Coronary artery (tissue), 2 donors: ENCODE measurements at places on chromosomes 5 and 9.

DNA sequence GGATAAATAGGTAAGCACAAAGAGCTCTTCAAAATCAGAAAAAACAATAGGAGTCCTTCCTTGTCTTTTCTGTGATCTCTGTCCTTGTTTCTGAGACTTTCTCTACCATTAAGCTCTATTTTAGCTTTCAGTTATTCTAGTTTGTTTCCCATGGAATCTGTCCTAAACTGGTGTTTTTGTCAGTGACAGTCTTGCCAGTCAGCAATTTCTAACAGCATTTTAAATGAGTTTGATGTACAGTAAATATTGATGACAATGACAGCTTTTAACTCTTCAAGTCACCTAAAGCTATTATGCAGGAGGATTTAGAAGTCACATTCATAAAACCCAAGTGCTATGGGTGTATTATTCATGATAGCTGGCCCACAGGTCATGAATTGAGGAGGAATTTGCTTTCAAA, 17.9 kb downstream of the TIGD6 start:
- no peak for DNase-seq

- no peak for DNase-seq
Observed at GRCh38 chr9:127104581-127105311, 17.7 kb downstream of the ANGPTL2 start.

DNA sequence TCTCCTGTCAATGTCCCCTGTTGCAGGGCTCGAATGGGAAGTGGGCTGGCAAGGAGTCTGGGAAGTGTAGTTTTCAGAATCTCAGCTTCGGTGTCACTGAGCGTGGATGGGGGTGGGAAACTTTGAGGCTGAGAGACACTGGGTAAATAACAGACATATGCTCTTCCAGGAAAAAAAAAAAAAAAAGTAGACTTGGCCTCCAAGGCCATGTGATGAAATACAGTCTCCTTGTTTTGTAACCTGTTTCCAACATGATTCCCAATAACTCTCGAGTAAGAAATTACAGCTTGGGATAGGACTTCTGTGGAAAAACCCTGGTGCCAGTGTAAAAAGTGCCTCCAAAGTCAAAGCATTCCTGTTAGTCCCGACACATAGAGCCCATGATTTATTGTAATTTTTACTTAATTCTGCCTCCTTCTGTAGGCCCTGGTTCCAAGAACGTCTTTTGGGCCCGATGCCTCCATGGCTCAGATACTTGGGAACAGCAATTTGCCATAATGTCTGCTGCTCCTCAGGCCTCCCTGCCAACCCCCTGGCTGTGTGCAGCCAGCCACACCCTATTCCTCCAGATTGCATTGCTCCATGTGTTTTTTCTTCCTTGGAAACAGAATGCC, 119.5 kb upstream of the TNC start:
- no peak for DNase-seq

- DNase-seq = no peak
Observed at GRCh38 chr5:154189256-154189818, 1.2 kb upstream of the GALNT10 start.

GRCh38 chr5:119926301-119926700, 296.9 kb downstream of the FAM170A start:
- no peak for DNase-seq

DNA sequence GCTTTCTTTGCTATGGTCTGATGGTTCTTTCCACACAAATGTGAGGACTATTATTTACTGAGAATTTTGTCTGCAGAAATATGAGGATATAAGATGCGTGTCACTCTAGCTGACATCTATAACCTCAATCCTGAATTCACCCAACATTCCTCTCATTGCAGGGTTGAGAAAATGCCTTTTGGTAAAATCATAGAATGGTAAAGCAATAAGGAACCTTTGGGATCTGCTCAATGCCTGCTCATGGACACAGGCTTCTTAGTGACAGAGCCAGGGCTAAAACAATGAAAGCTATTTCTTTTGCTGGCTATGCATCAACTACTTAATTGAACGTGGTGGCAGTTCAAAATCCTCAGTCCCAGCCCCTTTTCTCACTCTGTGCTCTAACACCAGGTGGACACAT, 199.6 kb downstream of the GAS1 start:
- DNase-seq = no peak

DNA sequence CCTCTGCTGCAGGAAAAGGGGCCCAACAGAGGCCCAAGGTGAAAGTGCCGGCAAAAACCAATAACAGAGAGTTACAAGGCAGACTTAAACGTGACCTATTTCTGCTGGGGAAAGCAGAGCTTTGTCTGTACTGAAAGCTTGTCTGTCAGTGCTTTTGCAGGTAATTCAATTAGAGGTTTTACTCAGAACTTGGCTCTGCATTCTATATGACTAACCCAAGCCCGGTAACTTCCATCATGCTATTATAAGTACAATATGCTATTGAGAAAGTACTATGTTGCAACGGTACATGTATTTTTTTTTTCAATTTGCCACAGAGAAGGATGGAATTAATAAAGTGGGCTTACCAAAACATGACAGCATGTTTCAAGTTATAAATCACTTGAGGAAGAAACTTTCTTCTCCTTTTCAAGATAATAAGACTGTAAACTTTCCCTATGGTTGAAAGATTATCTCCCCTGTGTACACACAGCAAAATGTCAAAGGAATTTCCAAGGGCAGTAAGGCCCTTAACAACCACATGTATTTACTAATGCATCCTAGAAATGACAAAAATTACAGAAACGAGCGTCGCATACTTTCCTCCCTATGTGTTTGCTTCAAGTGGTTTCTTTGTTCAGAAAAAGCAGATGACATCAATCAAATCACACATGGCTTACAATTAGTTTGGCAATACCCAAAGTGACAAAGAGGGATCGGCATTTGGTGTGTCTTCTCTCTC, 282.4 kb downstream of the EFNA5 start:
- no peak for DNase-seq

DNA sequence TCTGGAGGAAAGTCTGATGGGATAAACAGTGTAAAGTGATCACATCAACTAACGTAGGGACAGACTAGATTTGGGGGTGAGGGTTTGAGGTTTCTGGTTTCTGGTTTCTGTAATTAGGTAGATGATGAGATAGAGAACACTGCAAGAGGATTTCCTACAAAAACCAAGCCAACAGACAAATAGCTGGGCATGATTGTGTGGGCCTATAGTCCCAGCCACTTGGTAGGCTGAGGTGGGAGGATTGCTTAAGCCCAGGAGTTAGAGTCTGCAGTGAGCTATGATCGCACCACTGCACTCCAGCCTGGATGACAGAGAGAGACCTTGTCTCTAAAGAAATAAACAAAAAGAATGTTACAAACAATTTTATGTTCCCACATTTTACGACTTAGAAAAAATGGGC, 34.4 kb upstream of the RNU6ATAC start:
- no peak for DNase-seq

- no peak for DNase-seq
Observed at GRCh38 chr9:109789556-109789955, 9.6 kb downstream of the PALM2AKAP2 start.

DNA sequence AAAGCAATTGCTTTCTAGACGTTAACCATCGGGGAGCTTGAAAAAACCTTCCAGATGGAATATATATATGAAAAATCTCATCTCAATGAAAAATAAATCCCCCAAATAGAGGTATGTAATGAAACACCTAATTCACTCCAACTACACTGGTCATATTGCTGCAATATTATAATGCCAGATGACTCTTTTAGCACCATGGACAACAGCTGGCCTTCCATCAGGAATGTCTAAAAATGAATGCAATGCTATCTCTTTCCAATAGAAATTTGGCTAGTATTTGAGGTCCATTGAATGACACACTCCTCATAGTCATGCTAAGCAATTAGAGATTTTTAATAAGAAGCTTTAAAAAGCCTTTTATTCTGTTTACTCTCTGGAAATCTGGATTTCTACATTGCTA, 340.2 kb upstream of the BRINP1 start:
- no peak for DNase-seq

DNA sequence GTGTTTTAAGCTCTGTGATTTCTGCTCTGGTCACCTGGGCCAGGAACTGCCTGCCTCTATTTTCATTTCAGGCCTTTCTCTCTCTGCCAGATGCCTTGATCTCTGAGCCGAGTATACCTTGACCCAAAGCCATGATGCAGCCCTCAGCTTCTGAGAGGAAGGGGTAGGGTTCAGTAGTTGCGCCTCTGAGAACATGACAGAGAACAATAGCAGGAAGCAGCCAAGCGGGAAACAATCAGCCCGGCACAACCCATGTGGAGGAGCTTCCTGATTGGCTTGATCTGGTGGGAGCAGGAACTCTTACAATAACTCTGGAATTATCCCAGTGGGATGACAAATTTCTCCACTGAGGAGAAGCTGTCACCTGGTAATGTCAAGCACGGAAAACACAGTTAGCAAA, 127.4 kb downstream of the PALM2AKAP2 start:
- DNase-seq = no peak

DNA sequence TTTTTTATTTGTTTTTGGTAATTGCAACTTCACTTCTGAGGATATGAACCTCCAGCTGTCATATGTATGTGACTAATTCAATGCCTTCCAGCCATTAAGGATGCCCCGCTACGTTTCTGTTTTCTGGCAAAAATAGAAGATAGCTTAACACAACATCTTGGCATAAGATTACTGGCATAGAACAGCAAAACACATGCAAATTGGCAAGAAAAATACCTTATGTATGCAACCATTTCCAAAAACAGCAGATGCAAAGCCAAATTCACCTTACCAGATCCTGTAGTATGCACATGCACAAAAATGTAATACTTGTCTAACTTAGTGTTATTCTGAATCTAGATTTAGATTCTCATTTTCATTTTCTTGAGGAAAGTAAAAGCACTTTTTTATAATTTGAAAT, 461.1 kb upstream of the CYLC2 start:
- DNase-seq = no peak

DNA sequence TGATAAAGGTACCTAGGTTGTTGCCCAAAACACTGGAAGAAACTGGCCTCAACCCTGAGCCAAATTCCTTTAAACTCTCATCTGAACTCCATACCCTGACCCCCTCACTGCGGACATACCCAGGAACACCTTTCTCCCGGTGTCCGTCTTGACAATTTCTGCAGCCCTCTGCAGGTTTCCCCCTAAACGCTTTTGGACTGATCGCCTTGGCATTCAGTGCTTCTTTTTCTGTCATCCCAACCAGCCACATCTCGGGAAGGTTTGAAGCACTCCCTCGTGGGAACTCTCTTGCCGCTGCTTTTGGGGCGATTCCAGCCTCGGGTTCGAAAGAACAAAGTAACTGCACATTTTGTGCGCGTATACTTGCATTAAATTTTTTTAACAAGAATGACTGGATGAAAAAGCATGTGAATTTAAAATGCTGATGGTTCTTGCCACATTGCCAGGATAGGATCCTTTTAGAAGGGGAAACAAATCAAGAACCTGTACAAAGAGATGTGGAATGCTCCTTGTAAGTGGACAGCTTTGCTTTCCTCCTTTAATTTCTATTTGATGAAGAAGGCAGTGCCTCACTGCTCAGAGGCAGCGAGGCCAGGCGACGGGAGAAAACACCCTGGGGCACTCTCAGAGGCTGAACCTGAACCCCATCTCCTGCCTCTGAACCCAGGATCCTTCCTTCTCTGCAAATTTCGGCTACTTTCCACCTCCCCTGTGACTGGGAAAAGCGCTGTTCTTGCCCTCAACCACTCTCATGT, 615 bp downstream of the PSMD5 start:
- no peak for DNase-seq

DNA sequence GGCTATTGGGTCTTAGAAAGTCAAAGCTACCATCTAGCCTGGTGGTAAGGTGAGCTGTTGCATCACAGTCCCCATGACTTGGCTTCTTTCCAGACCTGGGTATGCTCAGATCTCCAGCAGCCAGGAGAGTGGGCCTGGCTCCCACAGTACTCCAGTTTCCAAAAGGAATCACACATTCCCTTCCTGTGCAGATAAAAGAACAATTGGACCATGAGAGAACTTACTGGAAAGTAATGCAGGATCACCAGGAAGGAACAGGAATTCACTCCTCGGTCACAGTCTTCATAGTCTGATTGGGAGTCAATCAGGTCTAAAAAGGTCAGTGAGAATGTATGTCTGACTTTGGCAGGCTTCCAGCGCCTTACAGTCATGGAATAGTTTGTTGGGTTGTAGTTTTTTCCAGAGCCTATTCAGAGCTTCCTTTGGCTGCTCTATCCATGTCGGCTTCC, 47.8 kb upstream of the CD180 start:
- DNase-seq = no peak

GRCh38 chr5:150317048-150318003, 14.6 kb upstream of the ARSI start:
- DNase-seq = no peak

DNA sequence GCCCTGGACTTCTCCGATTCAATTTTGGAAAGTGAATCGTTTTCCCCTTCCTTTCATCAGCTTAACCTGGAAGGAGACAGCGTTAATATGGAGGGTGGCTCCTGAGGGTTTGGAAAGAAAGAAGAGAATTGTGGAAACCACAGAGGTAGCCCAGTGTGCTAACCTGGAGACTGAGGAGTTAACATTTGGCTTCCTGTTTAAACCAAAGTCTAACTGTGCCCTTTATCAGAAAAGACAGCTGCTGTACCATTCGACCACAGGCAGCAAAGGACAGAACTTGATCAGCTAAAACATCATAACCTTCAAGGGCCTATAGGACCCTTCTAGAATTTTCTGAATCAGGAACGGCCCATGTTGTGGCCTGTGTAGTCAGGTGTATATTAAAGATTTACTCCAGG, 735 bp downstream of the IDNK start:
- DNase-seq = no peak

DNA sequence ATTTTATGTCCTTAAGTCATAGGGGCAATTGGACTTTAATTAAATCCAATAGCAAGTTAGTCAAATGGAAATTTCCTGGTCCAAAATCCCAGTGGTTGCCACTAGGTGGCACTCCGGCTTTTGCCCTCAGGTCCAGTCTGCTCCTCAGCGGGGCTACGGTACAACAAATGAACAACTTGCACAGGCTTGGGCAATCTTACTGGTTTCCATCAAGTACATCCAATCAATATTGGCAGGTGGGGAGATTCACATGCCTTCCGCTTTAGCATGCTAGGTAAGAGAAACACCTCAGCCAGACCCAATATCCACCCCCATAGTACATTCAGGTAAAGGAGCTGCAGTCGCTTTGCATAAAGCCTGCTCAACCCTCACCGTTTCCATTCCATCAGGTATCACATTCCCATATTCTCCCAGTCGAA, 6.3 kb upstream of the MXD3 start:
- no peak for DNase-seq
